ENCODE measurements at places on chromosomes 6 and 20.

- DNase-seq = peak; percentile 68
Measured at GRCh38 chr20:47663354-47664067, 121.8 kb downstream of the SULF2 start.

- DNase-seq = peak; percentile 60
Measured at GRCh38 chr6:2196079-2196679, 49.2 kb downstream of the GMDS start.

DNA sequence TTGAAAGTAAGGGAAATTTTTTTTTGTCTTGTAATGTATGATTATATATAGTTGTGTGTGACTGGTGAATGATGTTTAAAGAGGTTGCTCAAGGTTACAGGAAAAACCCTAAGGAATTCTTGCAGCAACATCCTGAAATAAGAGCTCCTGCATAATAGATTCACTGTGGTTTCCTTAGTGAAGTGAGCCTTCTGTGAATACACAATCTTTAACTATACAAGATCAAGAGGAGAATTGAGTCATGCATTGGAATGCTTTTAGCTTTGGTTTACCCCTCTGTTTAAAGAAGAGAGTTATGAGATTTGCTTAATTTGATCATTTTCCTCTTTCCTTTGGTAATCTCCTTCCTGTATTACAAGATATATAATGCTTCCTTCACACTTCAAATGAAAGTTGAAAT lies 141.6 kb upstream of the EYA4 start:
- DNase-seq = peak; percentile 96

GRCh38 chr20:45589725-45590124 lies 10.6 kb upstream of the WFDC8 start:
- no peak for DNase-seq

GRCh38 chr20:45341579-45341938 lies 6.7 kb downstream of the SDC4 start:
- DNase-seq = no peak

- DNase-seq = peak; percentile 77
Measured at GRCh38 chr6:73695619-73696421, at the start of gene CD109. TSS of gene CD109 (plus strand) at chr6:73696203. CDS start at chr6:73696216, 13 bp downstream.

GRCh38 chr6:163745536-163746400 lies 331.2 kb downstream of the QKI start:
- DNase-seq = peak; percentile 97

GRCh38 chr6:128302942-128303341 lies 217.5 kb downstream of the PTPRK start:
- DNase-seq = no peak

DNA sequence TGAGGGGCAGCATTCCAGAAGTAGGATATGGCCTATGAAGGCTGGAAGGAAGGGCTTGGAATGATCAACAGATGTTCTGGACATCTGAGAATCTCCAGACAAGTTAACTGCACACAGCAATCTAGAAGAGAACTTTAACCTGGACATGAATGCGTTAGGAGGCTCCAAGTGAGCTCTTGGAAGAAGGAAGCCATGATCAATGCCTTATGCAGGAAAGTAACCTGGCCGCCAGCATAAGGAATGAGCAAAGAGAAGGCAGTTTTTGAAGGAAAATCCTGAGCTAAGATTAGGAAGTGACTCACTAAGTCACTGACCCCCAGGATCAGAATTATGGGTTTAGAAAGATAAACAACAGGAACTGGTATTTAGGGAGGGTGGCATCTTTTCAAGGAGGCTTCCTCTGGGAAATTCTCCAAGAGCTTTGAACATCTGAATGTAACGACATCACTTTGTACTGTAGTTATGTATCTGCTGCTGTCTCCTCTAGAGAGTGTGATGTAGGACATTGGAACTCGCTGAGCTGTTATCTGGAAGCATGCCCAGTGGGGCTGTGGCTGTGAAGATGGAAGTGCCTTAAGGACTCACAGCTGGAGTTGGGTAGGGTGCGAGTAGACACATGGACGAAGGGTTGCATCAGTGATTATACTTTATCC lies 236.8 kb downstream of the PACRG start:
- DNase-seq = peak; percentile 91

DNA sequence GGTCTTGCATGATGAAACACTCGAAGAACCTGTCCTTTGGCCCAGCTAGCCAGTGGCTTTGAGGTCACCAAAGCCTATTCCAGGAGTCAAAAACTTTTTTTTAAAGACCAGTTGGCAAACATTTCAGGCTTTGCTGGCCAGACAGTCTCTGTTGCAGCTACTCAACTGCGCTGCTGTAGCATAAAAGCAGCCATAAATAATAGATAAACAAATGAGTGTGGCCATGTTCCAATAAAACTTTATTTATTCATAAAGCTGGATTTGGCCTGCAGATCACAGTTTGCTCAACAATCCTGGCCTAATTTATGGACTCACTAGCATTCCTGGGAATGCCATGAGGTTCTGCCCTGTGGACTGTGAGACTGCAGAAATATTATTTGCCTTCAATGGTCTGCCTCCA lies 68.8 kb upstream of the LTV1 start:
- DNase-seq = no peak

- DNase-seq = peak; percentile 18
Measured at GRCh38 chr6:119323478-119323877, 26.1 kb downstream of the MAN1A1 start.
